ENCODE measurements at places on chromosomes 1 and 21.

DNA sequence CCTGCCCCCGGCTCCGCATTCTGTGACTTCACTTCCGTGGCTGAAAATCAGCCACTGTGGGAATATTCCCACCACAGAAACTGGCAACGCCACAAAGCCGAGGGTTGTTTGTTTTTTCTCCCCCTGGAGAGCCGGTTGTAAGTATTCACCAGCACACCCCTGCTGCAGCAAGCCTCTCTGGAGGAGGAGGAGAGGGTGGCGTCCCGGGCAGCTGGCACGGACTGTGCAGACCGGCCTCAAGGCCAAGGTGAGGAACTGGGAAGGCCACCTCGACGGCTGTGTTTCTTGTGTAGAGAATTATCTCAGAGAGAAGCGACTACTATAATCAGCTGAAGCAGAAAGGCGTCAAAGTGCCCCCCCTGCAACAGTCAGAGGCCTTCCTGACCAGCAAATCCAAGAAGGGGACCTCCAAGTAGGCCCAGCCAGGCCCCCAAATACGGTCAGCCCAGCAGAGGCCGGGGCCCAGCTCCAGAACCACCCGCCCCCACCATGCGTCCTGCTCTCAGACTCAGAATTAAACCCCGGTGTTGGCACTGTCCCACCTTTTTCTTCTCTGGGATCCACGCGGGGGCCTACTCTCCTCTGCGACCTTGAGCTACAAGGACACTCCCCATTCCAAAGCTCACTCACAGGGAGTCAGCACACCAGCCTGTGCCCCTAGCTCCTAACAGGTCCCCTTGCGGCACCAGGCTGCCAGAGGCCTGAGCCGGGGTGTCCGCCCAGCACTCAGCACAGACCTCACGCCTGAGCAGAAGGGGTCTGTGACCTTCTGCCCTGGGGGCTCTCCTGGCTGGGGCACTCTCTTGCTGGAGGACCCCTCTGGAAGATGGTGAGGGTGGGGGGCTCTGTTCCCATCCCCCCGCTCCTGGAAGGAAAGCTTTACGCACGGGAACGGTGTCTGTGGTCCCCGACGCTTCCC lies 1.2 kb upstream of the SMIM1 start:
- no peak for DNase-seq

GRCh38 chr1:23098463-23099170 lies 70.0 kb downstream of the LUZP1 start:
- peak; percentile 76 for DNase-seq

DNA sequence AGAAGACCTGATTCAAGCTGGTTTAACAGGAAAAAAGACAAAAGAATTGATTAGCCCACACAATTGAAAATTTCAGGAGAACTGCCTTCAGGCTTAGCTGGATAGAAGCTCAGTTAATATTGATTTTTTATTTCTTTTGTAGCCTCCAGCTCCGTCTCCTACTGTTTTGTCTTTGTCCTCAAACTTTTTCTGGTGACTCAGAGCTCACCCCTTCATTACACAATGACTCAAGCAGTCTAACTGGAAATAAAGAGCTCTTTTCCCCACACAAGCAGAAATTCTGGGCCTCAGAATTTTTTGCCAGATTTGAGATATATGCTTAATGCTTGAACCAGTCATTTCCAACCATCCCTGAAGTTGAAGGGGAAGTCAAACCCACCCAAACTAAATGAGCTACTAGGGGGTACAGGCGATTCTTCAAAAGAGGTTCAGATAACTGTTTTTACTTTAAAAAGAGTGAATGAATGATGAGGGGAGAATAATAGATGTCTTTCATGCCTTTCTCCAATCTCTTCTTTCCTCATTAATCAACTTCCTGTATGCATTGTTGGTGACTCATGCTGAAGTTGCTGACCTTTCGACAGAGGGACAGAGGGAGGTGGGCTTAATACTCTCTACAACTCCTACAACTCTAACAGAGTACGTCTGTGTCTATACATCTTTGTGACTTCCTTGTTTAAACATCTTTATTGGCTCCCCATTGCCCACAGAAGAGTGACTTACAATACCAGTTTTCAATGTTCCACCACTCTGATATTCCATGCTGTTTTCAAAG lies 6.2 kb upstream of the ACP6 start:
- DNase-seq = peak; percentile 72

GRCh38 chr1:5611851-5612250 lies 380.4 kb downstream of the NPHP4 start:
- DNase-seq = no peak

DNA sequence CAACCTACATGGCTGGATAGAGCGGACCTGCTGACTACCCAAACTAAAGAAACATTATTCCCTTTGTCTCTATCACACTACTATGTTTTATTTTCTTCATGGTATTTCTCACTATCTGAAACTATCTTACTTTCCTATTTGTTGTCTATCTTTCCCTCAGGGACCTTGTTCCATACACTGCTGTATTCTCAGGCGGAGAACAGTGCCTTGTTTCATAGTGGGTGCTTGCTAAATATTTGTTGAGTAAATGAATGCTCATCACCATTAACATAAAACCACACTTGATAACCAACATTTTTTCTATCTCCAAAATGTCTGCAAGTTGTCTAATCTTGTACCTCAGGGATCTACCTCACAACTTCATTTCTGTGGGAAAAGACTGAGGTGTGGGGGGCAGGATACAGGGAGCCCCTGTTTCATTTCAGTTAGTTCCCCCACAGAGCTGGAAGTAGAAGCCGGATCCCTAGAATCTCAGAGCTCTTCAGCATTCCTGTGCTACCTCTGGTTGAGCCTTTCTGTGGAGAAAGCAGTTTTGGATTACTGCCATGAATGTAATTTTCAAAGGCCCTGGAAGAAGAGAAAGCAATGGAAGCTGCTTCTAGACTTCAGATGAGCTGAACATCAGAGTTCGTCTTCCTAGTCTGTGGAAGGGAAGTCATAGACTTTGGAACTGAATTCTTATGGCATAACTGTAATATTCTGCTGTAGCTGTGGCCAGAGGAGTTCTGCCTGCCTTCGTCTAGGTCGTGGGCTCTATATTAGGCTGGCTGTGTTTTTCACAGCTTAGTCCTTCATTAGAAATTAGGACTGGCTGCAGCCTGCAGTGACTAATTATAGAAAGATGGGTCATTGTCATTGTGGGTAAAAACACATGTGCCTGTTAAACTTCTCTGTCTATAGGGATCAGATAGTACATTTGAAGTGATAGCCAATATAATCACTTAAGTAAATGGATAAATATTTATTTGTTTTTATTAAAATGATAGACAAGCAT lies 293.2 kb upstream of the SGIP1 start:
- no peak for DNase-seq

DNA sequence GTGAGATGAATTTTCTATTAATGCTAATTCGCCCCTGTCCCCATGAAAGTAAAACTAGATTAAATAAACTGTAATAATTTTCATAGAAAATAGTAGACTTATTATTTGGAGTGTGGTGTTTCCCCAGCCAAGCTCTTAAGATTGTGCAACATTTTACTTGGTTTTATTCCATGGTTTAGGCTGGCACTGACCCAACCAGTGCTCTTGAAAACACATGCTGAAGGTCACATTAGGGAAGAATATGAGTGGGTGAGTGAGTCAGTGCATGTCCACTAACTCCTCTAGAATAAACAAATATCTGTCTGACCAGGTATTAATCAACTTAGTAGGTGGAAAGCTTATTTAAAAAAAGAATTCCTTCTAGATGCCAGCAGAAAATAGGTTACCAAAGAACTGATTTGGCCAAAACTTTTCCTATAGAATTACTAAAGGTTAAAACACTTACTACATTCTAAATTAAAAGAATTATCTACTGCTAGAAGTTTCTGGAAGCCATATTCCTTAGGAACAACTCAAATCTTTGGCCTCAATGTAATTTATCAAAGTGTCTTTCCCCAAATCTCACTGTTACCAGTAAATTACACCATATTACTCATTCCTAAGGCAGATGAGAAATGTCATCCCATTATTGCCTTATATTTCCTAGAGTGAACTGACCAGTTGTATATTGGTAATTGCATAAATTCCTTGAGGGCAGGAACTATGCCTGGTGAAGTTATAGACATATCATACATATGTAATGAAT lies 89.7 kb upstream of the RGS1 start:
- peak; percentile 78 for DNase-seq

DNA sequence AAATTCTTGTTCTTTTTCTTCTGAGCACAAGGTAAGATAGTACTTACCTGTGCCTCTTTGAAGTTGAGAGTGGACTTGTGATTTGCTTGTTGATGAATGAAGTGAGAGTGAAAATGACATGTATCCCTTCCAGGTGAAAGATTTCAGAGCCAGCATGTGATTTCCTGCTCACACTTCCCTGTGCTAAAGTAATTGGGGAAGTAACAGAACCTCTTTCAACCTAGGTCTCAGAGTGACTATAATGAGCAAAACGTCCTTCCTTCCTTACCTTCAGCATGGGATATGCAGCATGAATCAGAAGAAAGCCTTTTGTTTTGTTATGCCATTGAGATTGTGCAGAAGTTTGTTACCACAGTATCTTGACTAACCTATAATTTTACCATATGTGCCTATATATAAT lies 24.6 kb downstream of the RAVER2 start:
- DNase-seq = no peak

DNA sequence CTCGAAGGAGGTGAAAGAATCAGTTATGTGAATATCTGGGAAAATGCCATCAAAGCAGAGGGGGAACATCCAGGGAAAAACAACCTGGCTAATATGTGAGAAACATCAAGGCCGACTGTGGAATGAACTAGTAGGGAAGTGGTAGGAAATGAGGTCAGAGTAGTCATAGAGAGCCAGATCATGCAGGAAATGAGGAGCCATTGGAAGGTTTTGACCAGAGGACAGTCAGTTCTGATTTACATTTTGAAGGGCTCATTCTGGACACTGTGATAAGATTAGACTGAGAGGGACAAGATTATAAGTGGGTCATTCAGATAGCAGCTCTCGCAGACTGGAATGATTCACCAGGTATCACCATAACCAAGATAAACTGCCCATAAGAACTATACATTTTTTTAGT lies 63.7 kb downstream of the SYT14 start:
- DNase-seq = no peak

GRCh38 chr1:237232501-237232900 lies 190.5 kb downstream of the RYR2 start:
- no peak for DNase-seq

GRCh38 chr1:203477748-203478147 lies 2.1 kb downstream of the PRELP start:
- DNase-seq = no peak

DNA sequence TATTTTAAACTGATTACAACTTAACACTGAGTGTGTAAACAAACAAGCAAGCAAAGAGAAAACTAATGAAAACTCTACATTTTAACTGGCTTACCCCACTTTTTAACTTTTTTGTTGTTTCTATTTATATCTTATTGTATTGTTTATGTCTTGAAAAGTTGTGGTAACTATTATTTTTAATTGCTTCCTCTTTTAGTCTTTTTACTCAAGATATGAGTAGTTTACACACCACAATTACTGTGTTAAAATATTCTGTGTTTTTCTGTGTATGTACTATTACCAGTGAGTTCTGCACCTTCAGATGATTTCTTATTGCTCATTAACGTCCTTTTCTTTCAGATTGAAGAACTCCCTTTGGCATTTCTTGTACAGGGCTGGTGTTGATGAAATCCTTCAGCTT lies 4.7 kb upstream of the HHAT start:
- DNase-seq = no peak

DNA sequence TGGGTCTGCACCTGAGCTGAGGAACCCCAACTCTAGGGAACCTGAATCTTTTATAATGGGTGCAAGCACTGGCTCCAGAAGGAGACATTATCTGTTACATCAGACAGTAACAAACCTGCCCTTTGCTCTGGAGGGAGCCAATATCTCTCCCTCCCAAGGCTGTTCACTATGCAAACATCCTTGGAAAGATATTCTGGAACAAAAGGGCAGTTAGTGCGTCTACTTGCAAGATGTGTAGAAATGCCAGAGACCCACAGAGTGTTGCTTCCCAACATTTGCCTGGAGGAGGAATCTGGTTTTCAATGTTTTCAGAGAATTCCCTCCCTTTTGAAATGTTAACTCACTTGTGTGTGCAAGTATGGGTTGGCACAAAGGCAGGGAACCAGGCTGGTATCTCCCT lies 31.9 kb downstream of the UMODL1 start:
- no peak for DNase-seq

GRCh38 chr1:40956407-40956806 lies 23.1 kb upstream of the CTPS1 start:
- no peak for DNase-seq

GRCh38 chr1:151701515-151701914 lies 15.1 kb downstream of the CELF3 start:
- no peak for DNase-seq

- no peak for DNase-seq
Observed at GRCh38 chr1:187237542-187237941, 408.8 kb downstream of the PLA2G4A start.

DNA sequence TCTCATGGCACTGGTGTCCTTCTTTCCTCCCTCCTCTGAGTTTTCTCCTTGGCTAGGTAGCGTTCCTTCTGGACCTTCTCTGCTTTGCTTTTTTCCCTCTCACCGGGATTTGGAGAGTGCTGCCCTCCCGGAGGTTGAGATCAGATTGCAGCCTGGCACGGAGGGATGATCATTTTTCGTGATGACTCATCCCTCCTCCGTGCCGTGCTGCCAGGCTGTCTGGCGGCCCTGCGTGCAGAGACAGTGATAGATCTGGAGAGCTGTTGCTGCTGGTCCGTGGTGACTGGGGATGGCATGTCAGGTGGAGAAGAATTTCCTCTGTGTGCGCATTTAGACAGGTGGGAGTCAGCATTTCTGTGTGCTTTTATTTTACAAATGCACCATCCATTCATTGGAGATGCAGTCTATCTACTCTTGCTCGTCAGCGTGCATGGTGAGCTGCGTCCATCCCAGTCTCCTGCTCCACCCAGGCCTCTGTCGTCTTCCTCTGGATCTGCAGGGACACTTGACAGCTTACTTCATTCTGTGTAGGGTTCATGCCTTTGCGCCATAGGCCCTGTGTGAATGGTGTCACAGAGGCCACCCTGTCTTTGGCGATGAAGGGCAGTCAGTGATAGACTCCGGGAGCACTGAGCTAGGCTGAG lies 104.4 kb downstream of the PCBP3 start:
- peak; percentile 94 for DNase-seq

DNA sequence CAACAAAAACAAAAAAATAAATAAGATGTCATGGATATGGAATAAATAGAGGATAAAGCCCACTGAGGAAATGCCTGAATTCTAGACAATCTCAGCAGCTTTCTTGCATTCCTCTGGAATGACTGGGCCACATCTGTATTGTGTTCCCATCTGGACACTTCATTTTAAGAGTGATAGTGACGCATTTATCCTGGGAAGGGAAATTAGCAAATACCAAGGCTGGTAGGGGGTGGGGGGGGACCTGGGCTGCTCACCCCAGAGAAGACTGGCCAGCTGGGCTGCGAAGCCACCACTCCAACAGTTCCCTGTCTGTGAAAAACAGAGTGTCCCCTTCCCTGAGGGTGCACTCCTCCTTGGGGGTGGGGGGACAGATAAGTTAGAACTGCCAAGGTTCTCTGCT lies 106.3 kb downstream of the HIVEP3 start:
- DNase-seq = peak; percentile 82

- DNase-seq = no peak
Observed at GRCh38 chr1:94349853-94350252, 68.3 kb upstream of the ABCD3 start.

- no peak for DNase-seq
Observed at GRCh38 chr1:29171089-29171488, 10.6 kb downstream of the SRSF4 start.

All from AG08395 (cell line).